ENCODE measurements at places on chromosomes 7 and 10.

GRCh38 chr7:124790645-124791044 is 25.1 kb upstream of the GPR37 start:
- DNase-seq, result peak; percentile 30

DNA sequence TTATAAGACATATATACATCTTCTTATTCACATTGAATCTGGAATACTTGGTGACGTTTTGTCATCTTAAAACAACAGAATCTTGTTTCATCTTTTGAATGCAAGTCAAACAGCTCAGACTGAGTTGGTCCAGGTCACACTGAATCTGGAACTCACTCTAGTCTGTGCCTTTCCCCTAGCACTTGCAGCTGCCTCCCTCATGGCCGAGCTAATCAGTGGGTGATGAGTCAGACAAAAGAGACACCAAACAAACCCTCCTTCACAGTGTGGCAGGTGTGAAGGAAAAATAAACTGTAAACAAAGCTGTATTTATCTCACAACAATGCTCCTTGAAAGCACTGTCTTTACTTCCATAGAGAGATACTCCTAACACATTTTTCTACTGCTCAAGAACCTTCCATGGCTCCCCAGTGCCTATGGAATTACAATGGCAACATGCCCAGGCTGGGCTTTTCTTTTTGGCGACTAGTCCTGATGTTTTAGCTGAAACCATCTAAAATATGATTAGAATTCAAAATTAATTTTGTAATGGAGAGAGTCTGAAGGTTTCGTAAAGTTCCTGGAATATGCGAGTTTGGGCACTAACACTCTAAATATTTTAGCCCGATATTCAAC is 140.0 kb downstream of the ZNF365 start:
- no peak for DNase-seq

DNA sequence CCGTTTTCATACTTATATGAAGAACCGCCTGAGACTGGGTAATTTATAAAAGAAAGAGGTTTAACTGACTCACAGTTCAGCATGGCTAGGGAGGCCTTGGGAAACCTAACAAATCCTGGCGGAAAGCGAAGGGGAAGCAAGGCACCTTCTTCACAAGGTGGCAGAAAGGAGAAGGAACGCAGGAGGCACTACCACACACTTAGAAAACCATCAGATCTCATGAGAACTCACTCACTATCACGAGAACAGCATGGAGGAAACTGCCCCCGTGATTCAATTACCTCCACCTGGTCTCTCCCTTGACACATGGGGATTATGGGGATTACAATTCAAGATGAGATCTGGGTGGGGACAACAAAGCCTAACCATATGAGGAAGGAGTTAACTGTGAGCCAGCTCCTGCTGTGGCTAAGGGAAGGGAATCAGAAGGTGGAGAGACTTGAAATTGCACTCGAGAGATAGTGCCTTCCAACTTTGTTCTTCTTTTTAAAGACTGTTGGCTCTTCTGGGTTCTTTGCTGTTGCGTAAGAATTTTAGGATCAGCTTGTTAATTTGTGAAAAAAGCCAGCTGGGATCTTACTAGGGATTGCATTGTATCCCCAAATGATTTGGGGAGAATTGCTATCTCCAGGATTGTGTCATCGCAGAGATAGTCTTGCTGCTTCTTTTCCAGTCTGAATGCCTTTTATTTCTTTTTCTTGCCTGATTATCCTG is 21.0 kb downstream of the OPTN start:
- DNase-seq, result peak; percentile 42

DNA sequence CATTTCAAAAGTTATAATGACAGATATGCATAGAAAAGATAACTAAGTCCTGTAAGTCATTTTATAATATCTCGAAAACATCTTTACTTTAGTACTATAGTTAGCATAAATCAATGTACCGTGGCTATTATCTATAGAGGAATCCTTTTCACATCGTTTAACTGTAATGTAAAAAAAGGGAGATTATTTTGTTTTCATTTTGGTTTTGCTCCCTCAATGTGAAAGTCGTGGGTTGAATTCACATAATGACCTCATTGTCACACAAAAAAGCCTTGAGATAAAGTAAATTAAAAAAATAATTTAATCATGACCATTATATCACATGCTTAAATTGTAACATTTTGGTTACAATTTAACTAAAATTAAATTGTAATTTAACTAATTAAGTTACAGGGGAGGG is 560.5 kb upstream of the POT1 start:
- no peak for DNase-seq

DNA sequence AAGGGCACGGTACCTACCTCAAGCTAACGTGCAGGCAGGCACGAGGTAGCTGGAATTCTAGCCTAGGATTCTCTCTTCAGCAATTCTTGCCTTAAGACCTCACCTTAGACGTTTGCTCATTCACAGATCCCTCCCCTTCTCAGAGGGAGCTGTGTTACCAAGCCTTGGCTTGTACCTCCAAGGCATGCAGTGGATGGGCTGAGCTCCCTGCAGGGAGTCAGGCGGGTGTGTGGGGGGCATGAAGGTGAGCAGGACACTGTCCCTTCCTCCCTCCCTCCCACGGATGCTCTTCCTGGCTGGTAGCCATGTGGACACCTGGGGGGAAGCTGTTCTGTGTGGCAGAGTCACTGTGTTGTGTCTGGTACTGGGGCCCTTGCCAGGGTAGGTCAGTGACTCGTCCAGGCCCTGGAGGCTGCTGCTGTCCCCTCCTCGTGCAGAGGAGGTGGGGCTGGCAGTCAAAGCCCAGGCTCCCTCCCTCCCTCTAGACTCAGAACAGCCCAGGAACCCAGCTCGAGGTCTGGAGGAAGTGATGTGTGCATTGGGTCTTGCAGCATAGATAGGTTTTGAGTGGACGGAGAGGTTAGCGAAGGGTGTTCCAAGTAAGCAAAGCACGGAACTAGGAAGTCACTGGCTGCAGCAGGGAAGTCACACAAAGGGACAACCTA is 222.2 kb upstream of the SH2B2 start:
- DNase-seq, result peak; percentile 56

DNA sequence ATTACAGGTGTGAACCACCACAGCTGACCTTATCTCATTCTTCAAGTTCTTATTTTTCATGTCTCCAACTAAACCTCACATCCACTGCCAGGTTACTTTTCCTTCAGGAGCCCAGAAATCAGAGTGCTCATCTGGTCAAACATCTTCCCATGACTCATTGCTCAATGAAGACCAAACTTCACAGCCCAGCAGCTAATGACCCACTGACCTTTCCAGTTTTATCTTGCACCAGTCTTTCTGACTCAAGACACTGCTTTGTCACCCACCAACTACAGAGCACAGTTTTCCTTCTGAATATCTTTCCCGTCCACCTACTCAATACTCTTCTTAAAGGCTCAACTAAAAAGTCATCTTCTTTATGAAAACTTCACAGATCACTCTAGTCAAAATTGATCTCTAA is 245.1 kb downstream of the CHCHD3 start:
- no peak for DNase-seq

- peak; percentile 41 for DNase-seq
Observed at GRCh38 chr10:13788711-13789447, 202.1 kb downstream of the PRPF18 start.

- no peak for DNase-seq
Observed at GRCh38 chr7:121180436-121181063, 148.2 kb upstream of the WNT16 start.

DNA sequence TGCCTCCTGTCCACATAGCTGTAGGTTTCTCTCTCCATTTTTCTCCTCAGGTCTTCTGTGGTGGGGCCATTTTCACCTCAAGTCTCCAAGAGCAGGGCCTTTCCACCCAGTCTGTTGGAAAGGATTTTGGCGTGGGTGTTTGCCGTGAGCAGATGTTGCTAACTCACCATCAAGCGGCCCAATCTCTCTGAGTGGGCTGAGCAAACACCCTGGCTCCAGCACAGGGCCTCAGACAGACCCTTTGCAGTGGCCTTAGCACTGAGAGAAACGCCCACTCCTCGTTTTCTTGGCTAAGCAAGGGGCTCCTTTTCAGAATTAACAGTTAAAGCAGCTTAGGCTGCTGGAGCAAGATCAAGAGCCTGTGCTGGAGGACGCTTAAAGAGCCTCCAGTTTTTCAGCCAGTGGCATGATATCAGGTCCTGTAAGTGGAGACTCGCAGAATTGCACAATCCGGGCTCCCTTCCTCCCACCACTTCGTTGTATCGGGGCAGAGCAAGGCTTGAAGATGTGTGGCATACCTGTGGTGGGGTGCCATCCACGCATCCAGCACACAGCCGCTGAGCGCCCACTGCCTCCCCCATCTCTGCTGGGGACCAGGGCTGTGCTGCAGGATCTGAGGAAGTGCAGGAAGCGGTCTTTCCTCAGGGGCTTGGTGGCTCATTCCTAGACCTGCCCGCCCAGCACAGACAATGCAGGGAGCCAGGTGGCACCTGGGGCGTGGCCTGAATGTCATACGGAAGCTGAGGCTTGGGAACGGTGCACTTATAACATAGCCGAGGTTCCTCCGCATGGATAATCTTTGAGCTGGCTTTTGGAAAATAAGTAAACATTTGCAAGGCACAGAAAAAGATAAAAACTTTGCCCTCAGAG is 142.7 kb downstream of the ADARB2 start:
- DNase-seq, result peak; percentile 74
